ENCODE measurements at places on chromosomes 12 and 14.

GRCh38 chr12:80086025-80086424, 13.3 kb upstream of the OTOGL start:
- DNase-seq = no peak

GRCh38 chr12:112111931-112112330, 3.3 kb upstream of the NAA25 start:
- DNase-seq = no peak

DNA sequence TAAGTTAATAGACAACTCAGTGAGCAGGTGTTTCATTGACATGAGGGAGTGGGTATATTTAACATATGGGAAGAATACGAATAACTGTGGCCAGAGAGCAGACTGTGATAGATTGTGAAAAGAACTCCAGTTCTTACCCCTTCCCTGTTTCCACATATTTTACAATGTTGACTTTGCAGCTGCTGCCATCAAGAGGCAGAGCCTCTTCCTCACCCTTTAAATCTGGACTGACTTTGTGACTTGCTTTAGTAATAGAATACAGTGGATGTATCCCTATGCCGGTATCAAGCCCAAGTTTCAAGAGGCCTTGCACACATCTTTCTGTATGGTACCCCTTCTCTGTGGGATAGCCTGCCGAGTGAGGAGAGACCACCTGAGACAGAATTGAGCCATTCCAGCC, 356.7 kb downstream of the ETNK1 start:
- no peak for DNase-seq

- no peak for DNase-seq
Measured at GRCh38 chr14:57823015-57823660, 42.8 kb downstream of the SLC35F4 start.

- DNase-seq = no peak
Measured at GRCh38 chr12:9260931-9261330, 52.7 kb upstream of the PZP start.

DNA sequence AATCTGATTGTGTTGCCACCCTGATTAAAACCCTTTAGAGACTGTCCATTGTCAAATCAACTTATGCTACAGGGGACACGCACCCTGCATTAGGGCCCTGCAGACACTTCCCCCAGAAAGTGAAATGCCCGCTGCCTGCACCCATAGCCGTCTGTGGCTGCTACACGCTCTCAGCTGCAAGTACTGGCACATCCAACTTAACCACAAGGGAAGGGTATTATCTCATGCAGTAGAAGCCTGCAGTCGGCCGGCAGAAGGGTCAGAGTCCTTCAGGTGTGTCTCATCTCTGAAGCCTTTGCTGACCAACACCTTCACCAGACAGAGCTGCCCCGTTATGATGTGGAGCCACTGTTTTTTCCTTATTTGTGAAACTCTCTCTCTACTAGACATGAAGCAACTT, 20.8 kb downstream of the CFAP251 start:
- DNase-seq = no peak

DNA sequence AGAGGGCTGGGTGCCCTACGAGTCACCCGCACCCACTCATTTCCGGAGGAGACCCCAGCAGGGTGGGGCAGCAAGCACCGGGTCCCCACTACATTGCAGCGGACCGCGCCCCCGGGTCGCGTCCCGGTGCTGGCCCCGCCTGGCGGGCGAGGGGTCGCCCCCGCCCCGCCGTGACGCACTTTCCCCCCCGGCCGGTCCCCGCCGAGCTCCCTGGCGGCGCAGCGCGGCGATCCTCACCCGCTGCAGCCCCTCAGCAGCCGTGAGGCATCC, 106.1 kb downstream of the PRICKLE1 start:
- peak; percentile 7 for DNase-seq

DNA sequence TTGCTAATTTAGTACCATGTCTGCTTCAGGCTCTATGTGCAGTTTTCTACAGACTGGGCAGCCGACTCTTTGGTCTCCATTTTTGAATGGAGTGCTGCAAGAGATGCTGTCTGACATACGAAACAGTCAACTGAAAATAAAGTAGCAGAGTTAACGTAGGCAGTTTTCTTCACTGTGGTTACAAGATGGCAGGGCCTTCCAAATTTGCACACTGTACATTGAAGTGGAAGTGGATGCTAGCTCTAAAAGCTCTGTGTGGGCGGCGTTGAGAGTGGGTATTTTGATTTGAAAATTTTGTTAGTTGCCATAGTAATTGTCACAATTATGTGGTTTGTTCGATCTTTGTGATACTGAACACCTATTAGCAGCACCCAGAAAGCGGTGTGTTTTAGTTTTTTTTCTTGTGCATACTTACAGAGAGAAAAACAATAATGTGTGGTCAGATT, 154.9 kb upstream of the ATP2B1 start:
- DNase-seq = peak; percentile 62

GRCh38 chr14:100723830-100724437, 2.8 kb upstream of the DLK1 start:
- no peak for DNase-seq

GRCh38 chr12:99110868-99111267, 465.8 kb downstream of the APAF1 start:
- DNase-seq = no peak

DNA sequence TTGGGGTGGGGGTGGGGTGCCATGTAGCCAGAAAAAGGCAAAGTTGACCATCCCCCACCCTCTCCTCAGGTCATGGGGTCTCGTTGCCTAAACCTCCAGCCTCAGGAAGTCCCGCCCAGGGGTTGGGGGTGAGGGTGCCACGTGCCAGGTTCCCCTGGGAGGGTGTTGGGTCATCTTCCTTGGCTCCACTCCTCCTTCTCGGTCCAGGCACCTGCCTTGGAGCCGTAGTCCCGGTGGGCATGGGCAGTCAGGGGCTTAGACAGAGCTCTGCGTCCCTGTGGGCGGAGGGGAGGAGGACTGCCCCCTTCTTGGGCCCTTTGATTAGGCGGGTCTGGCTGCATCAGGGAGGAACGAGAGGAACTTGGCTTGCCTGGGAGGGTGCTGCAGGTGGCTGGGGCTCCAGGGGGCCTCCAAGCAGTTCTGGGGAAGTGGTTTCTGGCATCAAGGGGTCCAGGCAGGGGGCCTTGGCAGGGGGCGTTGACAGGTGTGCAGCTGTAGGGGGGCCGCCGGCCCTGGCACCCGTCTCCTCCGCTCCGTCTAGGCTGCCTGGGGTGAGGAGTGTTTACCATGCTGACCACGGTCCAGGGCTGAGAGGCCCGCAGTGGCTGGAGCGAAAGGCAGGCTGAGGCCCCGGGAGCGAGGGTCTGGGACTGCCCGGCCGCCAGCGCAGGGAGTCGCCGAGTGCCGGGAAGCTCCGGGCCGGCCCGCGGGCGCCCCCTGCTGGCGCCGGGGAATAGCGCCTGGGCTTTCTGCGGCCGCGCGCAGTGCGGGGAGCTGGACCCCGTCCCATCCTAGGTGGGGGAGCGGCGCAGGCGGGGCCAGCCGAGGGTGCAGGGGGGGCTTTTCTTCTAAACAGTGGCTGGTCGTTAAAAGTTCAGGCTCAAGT, 7.9 kb downstream of the SETD1B start:
- DNase-seq = peak; percentile 32

GRCh38 chr14:30317729-30318128, 241.2 kb upstream of the G2E3 start:
- no peak for DNase-seq

DNA sequence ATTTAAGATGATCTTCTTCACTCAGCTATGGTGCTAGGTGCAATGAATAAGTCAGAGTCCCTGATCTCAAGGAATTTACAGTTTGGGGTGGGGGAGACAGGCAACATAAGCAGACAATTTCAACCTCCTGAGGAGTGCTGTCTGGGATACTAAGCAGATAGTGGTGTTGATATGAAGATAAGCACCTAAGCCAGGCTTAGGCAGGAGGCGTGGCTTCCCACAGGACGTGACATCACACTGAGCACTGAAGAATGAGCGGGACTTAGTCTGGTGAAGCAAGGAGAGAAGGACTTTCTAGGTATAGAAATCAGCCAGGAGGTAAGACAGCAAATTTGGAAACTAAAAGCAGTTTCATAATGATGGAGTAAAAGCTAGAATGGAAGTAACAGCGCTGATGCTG, 6.8 kb downstream of the PRPH start:
- peak; percentile 2 for DNase-seq

DNA sequence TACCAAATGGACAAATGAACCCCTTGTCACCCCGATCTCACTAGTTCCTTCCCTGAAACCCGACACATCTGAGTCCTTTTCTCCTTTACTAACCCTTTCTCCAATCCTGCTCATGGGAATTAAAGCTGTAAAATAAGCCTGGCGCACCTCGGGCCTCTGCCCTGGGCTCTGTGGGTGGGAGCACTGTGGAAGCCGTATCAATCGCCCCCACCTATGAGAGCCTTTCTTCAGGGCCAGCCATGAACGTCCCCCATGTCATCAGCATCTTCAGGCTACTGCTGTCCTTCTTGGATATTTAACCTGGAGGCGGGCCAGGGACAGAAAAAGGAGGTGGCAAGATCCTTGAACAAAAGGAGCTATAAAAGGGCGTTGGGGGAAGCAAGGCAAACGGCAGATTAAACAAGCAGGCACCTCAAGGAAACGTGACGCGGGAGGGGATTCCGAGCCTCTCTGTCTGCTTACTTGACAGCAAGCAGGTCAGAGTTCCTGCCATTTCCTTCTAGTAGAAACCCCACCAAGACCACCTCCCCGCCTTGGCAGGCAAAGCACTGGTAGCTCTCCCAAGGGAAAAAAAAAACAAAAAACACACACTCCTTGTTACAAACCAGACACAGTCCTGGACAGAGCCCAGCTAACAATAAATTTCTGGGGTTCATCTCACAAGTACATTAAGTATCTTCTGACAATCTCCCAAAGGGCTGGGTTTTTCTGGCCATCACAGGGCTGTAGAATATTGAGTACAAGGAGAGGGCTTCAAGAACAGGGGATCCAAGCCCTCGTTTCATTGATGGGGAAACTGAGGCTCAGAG, 62.9 kb downstream of the DPF3 start:
- no peak for DNase-seq

GRCh38 chr14:25412998-25413397, 363.1 kb upstream of the STXBP6 start:
- no peak for DNase-seq

GRCh38 chr14:38079268-38079667, 128.4 kb upstream of the SSTR1 start:
- no peak for DNase-seq

DNA sequence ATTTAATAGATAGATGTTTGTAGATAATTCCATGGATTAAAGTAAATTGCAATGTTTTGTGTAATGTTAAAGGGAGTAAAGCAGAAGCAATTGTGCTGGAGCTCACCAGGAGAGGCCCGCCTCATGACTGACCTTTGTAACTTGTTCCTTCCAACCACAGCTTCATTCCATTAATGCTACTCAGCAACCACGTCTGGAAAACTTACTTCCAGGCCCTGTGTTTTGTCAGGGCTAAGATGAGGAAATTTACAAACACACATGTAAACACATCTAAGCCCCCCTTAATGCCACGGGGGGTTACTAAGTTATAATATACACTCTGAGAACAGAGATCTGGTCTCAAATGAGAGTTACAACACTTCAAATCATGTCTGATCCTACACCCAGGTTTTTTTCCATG, 12.4 kb downstream of the LUM start:
- DNase-seq = no peak

- no peak for DNase-seq
Measured at GRCh38 chr12:580813-581212, 82.4 kb downstream of the NINJ2 start.

DNA sequence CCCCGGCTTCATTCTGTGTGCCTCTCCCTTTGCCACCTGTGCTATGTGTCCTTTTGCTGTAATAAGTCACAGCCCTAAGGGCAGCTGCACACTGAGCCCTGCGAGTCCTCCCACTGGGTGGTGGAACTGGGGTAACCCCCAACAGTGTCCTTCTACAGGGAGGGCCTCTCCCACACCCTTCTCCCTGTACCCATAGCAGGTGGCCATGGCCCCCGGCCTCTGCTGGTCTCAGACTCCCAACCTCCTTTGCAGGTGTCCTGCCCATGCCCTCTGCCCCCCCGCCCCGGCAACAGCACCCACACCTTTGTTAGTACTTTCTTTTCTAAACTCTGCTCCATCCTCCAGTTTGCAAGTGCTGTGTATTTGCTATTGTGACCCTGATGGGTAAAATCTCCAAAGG, 171.8 kb downstream of the PIWIL1 start:
- no peak for DNase-seq

- DNase-seq = no peak
Measured at GRCh38 chr14:65631040-65631439, 218.5 kb downstream of the FUT8 start.

- no peak for DNase-seq
Measured at GRCh38 chr14:77189479-77189878, 7.9 kb downstream of the TMEM63C start.

- no peak for DNase-seq
Measured at GRCh38 chr12:93921521-93921920, 226.9 kb upstream of the PLXNC1 start.

DNA sequence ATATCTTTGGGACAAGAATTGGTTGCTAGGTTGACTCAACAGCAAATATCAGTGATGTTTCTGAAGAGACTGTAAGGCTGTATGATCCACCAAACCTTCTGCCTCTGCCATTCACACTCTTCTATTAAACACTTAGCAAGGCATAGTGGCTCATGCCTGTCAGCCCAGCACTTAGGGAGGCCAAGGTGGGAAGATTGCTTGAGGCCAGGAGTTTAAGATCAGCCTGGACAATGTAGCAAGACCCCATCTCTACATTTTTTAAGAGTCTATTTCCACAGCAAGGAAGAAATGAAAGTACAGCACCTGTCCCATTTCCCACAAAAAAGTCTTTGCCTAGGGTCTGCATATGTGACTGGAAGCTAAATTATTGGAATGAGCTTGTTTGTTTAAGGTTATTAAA, 7.8 kb downstream of the ARG2 start:
- no peak for DNase-seq

DNA sequence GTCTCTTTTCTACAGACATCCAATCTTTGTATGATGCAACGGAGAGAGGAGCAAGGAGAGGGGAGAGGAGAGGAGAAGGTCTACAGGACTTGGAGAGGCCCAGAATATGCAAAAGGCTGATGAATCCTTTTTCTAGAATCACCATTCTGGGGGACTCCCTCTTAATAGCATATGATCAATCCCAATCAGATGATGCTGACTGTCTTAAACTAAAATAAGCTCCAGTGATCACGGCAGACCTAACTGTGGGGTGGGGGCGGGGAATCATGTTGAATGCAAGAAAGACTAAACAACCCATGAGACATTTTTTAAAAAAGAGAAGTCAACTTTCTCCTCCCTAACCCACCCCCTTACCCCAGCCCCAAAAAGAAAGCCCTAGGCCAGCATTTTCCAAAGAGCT, 33.4 kb downstream of the BTBD7 start:
- no peak for DNase-seq
